ENCODE measurements at places on chromosomes 16 and 17.

- no peak for DNase-seq
Observed at GRCh38 chr17:78253946-78254672, 22.7 kb downstream of the TMEM235 start.

DNA sequence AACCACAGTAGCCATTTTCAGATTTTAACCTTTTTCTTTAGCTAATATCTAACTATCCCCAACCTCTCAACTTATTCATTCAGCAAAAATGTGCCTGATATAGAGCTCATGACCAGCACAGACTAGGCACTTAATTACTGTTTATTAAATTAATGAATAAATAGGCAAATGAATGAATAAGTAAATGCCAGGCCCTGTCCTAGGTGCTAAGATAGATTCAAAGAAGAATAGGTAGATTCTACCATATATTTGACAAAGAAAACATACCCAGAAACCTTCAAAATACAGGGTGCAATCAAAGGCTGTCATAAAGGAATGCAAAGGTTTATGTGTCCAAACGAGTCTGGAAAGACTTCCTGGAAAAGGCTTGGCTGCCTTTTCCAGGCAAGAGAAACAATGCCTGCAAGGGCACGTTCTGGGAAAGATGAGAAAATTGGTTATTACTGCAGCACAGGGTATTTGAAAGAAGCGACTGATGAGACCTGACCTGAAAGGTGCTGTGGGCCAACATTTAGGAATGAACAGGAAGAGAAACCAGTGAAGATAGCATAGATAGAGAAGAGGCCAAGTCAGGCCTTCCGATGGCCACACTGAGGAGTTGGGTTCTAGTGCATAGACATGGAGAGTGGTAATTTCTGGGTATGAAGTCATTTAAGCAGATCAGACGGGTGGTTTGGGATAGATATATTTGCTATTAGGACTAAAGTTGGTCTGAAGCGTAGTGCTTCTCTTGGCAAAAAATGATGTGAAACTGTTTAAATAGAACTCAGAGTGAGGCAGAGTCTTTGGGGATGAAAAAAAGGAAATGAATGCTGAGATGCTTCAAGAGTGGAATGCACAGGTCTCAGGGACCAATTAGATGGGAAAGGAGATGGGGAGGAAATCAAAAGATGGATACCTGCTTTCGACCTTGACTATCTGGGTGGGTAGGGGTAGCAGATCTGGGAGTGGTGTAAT is 11.4 kb upstream of the CCL2 start:
- DNase-seq = no peak

DNA sequence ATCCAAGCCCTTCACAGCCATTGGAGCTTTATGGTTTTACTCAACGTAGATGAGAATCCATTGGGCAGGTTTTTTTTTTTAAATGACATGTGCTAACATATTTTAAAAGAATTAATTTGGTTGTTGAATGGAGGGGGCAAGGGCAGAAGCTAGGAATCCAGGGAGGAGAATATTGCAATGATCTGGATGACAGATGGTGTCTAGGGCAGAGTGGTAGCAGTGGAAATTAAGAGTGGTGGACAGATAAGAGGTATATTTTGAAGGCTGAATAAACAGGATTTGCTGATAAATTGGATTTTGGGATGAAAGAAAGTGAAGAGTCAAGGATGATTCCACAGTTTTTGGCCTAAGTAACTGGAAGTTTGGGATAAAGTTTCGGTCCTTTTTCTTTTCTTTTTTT is 54.8 kb upstream of the DHX40 start:
- no peak for DNase-seq

DNA sequence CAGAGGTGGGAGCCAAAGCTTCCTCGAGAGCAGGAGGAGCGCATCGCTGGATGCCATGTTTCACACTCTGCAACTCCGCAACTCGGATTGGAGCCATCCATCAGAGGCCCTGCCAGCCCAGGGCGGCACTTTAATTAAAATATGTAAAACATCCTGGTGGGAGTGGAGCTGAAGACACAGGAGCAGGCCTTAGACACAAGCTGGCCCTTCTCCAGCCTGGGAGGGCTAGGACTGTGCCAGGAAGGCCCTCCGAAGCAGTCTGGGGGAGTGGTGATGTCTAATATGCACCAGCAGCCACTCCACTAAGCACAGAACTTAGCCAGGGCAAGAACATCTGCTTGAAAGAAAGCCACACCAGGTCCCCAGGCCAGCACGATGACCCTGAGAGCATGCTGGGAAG is 5.8 kb upstream of the CCDC182 start:
- DNase-seq = no peak

DNA sequence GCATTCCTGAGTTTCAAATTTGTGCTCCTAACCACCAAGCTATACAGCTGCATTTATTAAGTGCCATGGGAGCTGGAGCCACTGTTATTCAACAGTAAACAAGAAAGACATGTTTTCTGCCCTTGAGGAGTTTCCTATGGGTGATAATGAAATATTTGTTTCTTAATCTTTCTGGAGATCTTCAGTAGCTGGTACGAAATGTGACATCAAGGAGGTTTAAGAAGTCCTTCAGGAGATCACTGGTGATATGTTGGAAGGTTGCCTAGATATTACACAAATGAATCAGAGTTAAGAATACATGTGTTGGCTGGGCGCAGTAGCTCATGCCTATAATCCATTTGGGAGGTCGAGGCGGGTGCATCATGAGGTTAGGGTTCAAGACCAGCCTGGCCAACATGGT is 14.9 kb downstream of the RHOT1 start:
- no peak for DNase-seq

DNA sequence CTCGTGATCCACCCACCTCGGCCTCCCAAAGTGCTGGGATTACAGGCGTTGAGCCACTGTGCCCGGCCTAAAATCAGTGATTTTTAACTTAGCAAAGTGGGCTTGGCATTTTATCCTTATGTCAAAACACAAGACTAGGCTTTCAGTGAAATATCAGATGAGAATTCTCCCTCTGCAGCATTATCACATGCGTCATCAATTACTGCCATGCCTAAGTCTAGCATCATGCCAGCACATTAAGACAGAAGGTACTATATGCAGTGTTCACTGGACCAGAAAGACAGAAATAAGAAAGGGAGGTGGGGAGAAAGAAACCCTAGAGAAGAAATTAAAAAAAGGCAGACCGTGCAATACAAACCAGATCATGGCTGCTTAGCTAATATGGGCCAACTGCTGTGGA is 29.8 kb downstream of the GPATCH8 start:
- no peak for DNase-seq

DNA sequence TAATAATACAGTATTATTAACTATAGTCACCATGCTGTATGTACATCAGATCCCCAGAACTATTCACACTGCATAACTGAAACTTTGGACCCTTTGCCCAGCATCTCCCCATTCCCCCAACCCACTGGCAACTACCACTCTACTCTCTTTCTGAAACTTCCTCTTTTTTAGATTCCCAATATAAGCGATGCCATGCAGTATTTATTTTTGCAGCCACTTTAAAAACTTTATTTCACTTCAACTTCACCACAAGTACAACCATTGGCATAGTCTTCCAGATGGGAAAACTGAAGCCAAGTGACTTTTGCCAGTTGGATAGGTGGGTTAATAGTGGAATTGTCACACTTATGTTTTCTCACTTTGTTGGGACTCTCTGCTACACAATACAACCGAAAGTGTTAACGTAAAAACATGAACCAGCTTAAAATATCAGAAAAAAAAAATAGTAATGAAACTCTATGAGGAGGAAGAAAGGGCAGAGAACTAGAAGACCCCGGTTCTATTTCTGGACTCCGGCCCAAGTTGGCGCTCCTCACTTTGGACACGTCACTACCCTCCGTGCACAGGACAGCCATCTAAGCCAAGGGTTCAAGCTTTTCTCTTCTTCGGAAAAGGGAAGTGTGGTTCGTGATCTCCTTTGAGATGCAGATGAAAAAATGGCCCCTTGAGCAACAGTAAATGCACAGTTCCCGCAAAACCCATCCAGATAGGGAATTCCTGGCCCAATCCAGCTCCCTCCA is 743 bp downstream of the SHCBP1 start:
- DNase-seq = no peak

DNA sequence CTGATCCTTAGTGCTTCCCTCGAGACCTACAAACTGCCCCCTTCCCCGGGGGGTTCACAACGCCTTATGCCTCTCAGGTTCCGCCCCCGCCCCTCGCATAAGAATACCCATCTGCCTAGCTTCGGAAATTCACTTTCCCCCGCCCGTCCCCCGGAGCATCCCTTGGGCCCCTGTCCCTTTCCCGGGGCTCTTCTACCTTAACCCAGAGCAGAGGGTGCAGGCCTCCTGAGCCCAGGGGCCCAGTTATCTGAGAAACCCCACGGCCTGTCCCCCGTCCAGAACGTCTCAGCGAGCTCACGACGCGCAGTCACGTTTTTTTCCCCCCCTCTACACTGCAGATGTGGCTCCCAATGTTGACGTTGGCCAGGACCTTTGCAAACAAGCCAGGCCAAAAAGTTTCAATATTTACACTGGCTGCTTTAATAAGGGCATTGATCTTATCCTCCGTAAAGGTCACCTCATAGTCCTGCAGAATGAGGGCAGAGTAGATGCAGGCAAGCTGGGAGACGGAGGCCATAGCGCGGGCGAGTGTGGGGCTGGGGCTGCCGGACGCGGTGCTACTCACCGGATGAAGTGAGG is 1.4 kb upstream of the NBR1 start:
- DNase-seq = no peak

DNA sequence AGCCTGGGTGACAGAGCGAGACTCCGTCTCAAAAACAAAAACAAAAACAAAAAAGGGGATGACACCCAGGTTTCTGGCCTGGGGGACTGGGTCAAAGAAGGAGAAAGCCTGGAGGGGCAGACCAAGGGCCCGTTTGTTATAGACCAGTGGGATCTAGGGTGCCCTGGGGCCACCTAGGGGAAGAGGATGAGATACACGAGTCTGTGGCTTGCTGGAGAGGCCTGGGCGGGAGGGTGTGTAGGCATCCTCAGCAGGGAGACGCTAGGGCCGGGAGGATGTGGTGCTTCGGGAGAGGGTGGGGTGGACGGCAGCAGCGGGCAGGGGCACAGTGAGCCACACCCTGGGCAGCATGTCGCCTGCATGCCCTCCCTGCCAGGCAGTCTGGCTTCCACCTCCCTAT is 17.1 kb upstream of the CRK start:
- no peak for DNase-seq

DNA sequence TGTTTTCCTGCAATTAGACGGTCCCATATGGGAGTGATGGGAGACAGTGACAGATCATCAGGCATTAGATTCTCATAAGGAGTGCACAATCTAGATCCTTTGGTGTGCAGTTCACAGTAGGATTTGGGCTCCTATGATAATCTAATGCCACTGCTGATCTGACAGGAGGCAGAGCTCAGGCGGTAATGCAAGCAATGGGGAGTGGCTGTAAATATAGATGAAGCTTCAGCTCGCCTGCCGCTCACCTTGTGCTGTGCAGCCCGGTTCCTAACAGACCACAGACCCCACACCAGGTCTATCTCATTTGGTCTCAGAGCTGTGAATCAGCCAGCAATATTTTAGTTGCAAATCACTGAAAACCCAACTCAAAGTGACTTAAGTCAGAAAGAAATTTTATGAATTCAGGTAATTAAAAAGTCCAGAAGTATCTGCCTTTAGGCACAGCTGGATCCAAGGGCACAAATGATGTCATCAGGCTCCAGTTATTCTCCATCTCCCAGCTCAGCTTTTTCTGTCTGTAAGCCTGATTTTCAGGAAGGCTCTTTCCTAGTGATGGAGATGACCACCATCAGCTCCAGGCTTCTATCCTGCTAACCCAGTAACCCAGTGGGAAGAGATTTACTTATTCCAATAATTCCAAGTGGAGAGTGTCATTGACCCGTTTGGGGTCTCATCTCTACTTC is 3.3 kb downstream of the CHP2 start:
- no peak for DNase-seq

GRCh38 chr17:38705803-38706504 is 881 bp downstream of the MLLT6 start:
- no peak for DNase-seq

DNA sequence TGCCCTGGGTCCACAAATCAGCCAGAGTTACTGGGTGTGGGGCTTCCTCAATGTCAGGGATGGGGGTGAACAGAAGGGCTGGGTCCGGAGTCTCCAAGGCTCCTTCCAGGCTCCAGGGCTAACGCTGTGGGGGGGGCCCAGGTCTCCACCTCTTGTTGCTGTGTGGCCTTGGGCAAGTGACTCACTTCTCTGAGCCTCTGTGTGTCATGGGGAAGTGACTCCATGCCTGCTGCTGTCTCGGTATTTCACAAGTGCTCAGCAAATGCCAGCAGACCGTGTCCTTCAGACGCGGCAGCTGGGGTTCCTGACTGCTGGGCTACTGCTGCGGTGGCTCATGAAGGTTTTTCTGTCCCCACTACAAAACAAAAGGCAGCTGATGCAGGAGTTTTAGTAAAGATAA is 26.6 kb downstream of the JPH3 start:
- no peak for DNase-seq

DNA sequence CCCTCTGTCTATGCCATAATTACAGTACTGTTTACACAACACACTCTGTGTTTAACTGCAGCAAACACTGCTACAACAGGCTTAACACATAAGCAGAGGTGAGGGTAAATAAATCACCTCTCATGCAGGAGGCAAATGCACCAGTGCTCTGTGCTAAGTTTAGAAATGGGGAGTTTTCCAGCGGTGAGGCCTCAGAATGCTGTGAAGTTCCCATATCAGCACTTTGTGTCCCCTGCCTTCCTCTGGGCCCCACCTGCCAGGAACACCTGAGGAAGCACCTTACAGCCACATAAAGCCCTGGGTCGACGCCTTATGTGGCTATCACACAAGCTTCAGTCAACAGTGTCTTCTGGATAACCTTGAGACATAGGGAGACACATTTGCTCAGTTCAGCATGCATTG is 304.5 kb downstream of the HAPSTR1 start:
- DNase-seq = no peak

- no peak for DNase-seq
Observed at GRCh38 chr16:50945171-50945570, 203.3 kb downstream of the CYLD start.

- no peak for DNase-seq
Observed at GRCh38 chr17:2948721-2949468, 114.5 kb downstream of the OR1D5 start.

DNA sequence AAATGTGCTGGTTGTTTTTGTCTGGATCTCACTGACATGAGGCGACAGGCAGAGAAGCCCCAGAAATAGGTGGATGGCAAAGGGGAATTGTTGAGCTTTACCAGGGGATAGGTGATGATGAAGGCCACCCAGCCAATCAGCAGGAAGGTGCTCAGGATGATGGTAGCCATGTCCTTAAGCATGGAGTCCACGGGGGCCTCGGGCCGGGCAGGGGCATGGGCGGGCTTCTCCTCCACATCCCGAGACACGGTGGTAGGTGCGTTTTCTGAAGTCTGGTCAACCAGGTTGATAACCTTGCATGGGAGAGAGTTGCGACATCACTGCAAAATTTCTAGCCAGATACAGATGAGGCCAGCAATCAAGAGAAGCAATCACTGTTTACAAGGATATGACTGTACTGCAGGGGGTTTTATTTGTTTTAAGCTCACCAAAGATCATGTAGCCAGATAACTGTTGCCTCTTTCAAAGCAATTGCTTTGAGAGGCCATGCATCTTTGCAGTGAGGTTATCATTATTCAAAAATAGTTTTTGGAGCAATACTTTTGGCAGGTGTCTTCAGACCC is 37.3 kb upstream of the ICAM2 start:
- DNase-seq = no peak

- peak; percentile 92 for DNase-seq
Observed at GRCh38 chr17:50541716-50542688, 5.0 kb upstream of the SPATA20 start.

- DNase-seq = no peak
Observed at GRCh38 chr16:71255721-71256120, 25.2 kb upstream of the HYDIN start.
